CD4-positive, alpha-beta T cell treated with Interleukin-15 for 4 hours (primary cell): ENCODE measurements at places on chromosomes 4 and X.

DNA sequence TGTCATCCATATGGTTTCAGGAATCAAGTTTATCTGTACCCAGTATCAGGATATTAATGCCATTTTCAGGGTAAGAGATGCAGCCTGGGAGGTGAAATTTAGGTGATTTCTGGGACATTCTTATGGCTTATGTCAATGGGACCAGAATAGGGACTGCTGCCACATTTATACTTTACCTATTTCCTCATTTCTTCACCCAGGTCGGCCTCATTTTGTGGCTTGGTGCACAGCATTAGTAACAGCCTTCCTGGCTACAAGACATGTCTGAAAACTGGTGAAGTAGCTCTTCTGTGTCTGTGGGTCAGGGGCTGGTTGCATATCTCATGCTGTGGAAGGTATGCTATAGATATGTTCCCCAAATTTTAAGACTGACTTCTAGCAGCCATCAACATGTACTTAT, 284.8 kb downstream of the AFF2 start:
- DNase-seq = no peak

GRCh38 chrX:110394651-110395050, 36.0 kb downstream of the RTL9 start:
- DNase-seq = no peak

DNA sequence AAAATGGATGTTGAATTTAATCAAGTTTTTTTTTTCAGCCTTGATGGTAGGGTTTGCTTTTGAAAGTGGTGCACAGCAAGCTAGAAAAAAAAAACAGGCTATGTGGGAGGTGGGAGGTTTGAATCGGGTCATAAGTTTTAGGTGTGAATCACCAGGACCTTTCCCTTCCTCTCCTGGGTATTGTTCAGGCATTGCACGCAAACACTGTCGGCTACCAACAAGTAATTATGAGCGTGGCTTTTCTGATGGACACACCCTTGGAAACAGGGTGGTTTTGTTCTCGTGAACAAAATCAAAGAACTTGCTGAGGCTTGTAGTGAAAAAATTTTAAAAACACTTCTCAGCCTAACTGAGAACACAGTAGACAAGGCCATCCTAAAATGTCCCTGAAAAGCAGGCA, 18.1 kb downstream of the PIR start:
- no peak for DNase-seq

DNA sequence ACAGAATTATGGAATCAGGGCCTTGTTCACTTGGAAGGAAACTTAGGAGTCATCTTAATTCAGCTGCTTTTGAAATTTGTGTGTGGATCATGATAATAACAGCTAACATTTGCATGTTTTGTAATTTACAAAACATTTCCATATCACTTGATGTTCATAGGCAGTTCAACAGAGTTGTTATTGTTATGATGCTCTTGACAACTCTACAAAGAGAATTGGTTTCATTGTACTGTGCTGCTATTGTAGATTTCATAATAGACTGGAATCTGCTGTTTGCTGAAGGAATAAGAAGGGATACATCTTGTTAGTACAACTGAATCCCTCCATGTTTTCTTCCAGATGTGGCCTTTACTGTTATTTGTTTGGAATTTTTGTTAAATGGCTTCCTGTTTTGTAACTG, 83.5 kb downstream of the CNKSR2 start:
- DNase-seq = no peak

DNA sequence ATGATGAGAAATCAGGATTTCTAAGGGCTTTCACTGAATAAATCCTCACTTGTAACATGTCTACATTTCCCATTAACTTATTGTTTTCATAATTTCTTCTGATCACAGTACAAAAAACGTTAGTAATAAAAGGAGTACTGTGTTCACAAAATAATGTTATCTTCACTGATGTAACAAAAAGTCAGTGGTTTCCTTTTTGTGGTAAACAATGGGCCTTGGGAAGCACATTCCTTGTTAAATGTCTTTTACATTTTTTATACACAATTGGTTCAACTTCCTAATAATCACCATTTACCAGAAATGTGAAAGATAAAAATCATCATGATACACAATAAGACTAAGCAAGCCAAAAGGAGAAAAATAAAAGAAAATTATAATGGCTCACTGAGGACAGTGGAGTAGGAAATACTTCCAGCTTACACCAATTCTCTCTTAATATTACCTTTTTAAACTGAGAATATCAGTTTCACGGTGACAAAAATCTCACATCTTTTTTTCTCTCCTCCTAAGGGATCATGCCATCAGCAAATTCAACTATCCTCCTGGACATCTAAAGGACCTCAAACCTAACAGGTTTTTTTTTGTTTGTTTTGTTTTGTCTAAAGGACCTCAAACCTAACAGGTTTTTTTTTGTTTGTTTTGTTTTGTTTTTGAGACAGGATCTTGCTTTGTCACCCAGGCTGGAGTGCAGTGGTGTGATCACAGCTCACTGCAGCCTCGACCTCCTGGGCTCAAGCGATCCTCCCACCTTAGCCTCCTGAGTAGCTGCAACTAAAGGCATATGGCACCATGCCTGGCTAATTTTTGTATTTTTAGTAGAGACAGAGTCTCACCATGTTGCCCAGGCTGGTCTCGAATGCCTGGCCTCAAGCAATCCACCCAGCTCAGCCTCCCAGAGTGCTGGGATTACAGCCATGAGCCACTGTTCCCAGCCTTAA, 57.3 kb downstream of the FRYL start:
- no peak for DNase-seq

GRCh38 chr4:68416591-68416990, 30.7 kb upstream of the TMPRSS11E start:
- DNase-seq = no peak

GRCh38 chrX:22237479-22237878, 35.2 kb upstream of the CBLL2 start:
- no peak for DNase-seq

- DNase-seq = no peak
These were observed 39.4 kb downstream of the ERVMER34-1 start for GRCh38 chr4:52711834-52712250.

- no peak for DNase-seq
These were observed 855.6 kb downstream of the CCSER1 start for GRCh38 chr4:90982813-90983212.

GRCh38 chrX:40778861-40779575, 43.7 kb upstream of the MED14 start:
- no peak for DNase-seq

DNA sequence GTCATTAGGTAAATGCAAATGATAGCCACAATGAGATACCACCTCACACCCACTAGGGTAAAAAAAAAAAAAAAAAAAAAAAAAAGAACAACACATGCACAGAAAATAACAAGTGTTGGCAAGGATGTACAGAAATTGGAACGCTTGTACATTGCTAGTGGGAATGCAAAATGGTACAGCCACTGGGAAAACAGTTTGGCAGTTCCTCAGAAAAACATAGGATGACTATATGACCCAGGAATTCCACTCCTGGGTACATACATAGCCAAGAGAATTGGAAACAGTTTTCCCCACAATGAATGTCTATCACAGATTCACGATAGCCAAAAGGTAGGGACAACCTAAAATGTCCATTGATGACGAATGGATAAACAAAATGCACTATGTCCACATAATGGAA, 161.3 kb upstream of the MAMLD1 start:
- no peak for DNase-seq
